ENCODE measurements at places on chromosomes 5 and 9.
A peak's percentile ranks its signal among the peaks of the same experiment; 100 is the strongest.

DNA sequence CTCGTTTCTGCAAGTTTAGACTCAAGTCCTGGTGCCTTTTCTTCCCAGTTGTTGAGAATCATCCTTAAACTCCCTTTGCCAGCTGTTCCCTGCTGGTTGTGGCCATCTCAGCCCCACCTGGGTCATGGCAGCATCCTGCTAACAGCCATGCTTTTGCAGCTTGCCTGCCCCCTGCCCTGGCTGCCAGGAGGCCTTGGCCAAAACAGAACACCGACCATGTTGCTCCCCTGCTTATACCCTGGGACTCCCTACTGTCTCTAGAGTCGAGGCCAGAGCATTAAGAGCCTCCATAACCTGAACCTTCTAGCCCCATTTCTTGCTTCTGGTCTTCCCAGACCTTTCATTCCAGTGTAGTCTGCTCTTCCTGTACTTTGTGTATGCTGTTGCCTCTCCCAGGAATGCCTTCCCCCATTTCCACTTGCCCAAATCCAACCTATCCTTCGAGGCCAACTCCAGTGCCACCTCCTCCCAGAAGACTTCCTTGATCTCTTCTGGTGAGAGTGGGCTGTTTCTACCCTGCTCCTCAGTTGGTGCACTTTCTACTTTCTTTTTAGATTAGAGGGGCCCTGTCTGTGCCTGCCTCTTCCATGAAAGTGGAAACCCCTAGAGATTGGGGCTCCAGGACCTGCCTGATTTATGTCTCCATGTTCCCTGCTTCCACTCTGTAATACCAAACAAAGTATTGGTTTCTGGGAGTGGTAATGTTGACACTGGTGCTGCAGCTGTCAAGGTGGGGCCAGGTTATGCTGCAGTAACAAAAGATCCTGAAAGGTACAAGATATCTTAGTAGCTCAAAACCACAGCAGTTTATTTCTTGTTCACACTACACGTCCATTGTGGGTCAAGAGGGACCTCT lies 88.2 kb downstream of the AMBP start:
- no peak for DNase-seq

DNA sequence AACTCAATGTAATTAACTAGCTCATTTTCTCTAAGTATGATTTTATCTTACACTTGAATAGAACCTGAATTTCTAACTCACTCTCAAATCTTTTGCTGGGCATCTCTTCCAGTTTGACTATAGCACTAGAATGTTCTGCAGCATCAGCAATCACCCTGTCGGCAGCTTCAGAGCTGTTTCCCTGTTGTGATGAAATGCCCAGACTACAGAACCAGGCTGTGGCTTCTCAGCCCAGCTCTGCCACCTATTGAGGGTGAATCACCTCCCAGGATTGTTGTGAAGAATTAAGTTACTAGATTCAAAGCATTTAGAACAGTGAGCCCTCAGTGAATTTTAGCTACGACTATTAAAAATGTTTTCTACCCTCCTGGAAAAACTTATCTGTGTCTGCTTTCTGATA lies 90.4 kb upstream of the ANKRD55 start:
- no peak for DNase-seq

- DNase-seq = no peak
Observed at GRCh38 chr9:119601632-119602031, 232.4 kb upstream of the BRINP1 start.

GRCh38 chr9:137053944-137054931 lies at the start of gene ENTPD2:
Gene ENTPD2 (minus strand): TSS chr9:137054061. CDS start chr9:137053997, 64 bp downstream.
- DNase-seq = no peak

- no peak for DNase-seq
Observed at GRCh38 chr5:32443145-32443540, 1.4 kb downstream of the ZFR start.

DNA sequence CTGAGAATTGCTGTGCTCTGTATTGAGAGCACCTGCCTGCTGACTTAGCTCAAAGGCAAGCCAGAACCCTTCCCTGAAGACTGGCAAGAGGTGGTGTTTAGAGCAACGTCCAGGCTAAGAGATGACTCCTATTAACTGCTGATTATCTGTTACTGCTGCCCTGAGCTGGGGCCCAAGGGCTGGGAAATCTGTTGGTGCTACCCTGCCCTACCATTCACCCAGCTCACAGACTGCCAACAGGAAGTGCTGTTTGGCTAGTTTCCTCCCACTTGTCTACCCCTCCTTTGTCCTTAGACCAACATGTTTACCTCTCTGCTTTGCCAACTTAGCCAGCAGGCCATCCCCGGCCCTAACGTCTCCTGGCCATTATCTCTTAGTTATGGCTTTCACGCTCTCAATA lies 6.9 kb downstream of the RAB24 start:
- DNase-seq = peak; percentile 74

GRCh38 chr9:82560457-82560904 lies 502.5 kb downstream of the RASEF start:
- no peak for DNase-seq

- no peak for DNase-seq
Observed at GRCh38 chr9:137799630-137799983, 78.0 kb upstream of the CACNA1B start.

- no peak for DNase-seq
Observed at GRCh38 chr5:31741496-31741895, 102.6 kb downstream of the PDZD2 start.

DNA sequence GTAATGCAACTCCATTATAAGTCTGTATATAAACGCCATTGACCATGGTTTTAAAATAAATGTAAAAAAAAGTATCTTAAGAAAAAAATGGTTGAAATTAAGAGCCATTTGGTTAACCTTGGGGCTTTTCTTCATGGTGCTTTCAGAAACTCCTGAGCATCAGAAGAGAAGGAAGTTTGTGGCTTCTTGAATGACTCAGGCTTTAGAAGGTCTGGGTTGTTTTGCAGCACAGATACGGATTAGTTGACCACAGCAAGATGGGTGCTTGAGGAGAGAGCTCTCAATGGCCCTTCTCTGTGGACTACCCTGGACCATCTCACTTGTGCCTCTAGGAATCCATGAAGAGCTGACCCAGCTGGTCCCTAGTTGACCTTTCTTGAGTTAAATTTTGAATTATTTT lies 189.5 kb downstream of the TMEM38B start:
- DNase-seq = no peak

GRCh38 chr5:143938230-143938629 lies 126.3 kb downstream of the HMHB1 start:
- no peak for DNase-seq

GRCh38 chr5:117414926-117415325 lies 840.3 kb upstream of the SEMA6A start:
- no peak for DNase-seq

- peak; percentile 38 for DNase-seq
Observed at GRCh38 chr9:75087289-75087823, 599 bp downstream of the NMRK1 start.

DNA sequence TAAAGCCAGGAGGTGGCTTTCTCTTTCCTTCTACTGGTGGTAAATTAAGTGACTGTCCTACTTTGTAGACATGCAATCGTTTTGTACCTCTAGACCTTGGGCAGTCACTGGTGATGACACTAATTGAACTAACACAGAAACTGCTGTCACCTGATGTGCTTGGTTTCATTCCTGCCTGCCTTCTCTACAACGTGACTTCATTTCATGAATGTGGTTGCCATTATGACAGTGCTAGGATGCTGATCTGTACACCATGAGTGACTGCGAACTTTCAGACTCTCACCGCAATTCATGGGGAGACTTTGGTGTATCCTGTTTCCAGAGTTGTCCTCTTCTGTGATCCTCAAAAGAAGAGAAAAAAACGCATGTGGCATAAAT lies 47.5 kb downstream of the UBE2QL1 start:
- no peak for DNase-seq

- DNase-seq = no peak
Observed at GRCh38 chr5:155189476-155189875, 175.9 kb downstream of the KIF4B start.

DNA sequence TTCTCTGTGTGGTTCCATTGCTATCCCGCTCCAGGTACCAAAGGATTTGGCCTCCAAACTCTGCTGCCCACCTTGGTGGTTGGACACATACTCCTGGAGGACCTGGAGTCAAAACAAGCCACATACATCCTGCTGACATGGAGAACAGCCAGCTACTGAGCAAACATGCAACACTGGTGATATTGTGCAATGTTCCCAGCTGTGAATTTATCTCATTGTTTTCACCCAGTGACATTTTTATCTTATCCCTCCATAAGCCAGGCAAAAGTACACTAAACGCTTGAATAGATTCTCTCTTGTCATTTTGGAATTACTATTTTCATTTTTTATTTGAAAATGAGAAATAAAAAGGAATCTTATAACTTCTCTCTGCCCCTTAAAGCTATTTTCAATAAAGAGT lies 11.1 kb upstream of the CTSL start:
- no peak for DNase-seq

DNA sequence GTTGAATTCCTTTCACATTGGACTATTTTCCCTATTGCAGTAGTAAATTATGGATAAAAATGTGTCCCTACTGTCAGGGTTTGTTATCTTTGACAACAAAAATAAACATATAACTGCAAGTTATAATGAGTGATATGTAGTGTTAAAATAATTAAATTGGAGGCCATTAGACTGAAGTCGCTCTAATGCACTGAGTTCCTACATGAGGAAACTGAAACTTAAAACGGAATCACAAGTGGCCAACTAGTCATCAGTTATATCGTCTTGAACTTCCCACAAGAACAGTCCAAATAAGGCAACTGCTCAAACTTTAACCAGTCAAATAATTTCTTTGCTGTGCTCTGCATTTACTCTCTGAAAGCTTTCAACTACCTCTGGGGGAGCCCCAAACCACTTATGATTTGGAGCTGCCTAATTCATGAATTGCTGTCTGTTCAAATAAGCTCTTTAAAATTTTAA lies 2.1 kb upstream of the IFT74 start:
- DNase-seq = no peak

DNA sequence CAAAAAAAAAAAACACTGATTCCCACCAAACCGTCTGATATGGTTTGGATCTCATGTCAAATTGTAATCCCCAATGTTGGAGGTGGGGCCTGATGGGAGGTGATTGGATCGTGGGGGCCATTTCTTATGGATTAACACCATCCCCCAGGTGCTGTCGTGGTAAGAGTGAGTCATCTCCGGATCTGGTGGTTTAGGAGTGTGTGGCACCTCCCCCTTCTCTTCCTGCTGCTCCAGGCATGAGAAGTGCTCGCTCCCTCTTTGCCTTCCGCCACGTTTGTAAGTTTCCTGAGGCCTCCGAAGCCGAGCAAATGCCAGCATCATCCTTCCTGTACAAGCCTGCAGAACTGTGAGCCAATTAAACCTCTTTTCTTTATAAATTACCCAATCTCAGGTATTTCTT lies 45.2 kb downstream of the HSD17B3 start:
- no peak for DNase-seq
